NCI-H1105 treated with DMSO at 0.1 percent for 48 hours (cell line): ENCODE measurements at places on chromosomes 13 and 19.

GRCh38 chr13:59415498-59415897 is 748.2 kb downstream of the DIAPH3 start:
- no peak for DNase-seq

DNA sequence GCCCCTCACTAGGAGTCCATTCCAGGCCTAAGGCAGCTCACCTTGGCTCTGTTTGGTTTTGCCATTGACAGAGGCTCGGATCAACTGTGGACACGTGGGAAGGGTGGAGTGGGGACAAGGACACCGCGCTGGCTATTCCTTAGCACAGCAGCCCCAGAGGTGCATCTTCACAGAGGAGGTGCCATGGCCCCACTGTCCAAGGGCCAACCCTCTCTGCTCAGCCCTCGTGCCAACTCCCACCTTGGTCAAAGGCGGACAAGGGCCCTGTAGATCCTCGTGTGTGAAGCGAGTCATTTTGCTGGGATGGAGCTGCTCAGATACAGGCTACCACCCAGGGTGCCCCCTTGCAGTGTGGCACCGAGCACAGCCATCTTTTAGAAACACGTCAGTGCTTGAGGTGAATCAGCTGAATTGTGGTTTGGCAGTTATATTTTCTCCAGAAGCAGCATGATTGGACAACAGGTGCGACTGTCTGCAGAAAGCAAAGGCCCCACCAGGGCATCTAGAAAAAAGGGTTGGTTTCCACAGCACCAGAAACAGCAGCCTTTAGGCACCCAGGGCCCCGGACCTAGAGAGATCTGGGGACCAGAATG is 192.1 kb upstream of the GPR12 start:
- DNase-seq = no peak

DNA sequence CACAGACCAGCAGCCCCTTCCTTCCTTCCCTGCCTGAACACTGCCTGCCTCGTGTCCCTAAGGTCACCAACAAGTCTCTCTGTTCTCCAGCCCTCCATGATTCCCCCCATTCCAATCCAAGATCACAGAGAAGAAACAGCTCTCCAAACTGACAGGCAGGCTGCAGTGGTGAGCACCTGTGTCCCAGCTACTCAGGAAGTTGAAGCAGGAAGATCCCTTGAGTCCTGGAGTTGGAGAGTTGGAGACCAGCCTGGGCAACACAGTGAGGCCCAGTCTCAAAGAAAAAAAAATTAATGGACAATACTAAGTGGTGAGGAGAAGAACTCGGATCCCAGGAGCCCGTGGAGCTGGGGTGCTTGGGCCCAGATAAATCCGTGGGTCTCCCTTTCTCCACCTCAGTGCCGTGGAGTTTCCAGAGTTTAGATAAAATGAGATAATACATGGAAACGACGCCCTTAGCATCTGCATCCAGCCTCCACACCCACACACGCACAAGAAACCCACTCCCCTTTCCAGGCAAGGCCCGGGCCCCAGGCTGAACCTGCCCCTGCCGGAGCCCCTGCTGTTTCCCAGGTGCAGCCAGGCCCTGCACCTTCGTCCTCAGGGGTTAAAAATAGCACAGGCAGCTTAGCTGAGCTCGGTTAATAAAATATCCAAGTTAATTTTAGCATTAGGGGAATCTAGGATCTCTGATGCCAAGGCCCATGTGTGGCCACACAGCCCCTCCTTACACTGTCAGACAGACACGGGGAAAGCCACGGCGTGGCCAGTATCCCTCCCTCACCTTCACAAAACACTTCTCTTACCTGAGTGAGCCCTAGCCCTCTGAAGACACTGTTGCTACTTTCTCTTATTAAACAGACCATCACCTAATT is 4.7 kb downstream of the RASA3 start:
- DNase-seq = no peak

- DNase-seq = no peak
These were observed 71.3 kb downstream of the SLC7A1 start for GRCh38 chr13:29524176-29524575.

GRCh38 chr19:17243211-17243829 is 2.4 kb downstream of the NR2F6 start:
- no peak for DNase-seq

DNA sequence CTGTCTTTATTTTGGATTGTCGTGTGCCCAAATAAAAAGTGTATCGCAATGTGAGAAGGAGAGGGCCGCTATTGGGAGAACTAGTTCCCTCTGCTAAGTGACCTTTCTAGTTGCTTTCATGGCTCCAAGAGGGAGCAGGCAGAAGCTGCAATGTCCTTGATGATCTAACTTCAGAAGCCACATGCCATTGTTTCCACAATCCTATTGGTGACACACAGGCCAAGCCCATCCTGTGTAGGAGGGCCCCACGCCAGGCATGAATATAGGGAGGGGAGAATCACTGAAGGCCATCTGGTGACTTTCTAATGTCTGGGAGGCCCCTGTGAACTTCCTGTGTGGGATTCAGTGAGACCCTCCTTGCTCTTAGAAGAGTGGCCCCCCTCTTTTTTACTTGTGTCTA is 47.8 kb upstream of the KPNA3 start:
- no peak for DNase-seq

DNA sequence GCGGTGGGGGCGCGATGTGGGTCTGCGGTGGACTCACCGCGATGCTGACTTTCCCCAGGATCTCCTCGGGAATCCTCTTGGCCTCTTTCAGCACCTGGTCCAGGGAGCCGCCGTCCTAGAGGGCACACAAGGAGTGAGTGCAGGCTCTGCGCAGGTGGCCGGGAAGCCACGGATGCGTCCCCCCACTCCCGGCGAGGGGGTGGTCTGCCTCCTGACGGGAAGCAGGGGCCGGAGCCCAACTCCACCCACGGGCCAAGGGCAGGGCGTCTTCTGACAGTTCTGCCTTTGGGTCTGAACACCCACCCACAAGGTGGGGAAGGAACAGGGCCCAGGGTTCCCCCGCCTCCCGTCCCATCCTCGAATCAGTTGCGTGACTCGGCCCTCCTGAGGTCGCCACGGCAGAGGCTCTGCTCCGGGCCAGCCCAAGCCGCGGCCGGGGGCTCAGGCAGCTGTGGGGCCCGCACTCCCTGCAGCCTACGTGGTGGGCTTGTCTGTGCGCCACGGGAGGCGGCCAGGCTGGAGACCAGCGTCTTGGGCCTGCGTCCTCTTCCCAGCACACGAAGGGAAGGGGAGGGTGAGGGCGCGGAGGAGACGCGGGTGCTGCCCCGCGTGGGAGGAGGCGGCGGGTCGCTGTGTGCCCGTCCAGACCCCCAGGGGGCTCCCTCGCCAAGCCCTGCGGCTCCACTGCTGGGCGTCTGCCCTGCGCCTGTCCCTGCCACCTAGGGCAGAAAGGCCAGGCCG is 21.4 kb downstream of the MAP2K2 start:
- no peak for DNase-seq

GRCh38 chr19:12757544-12758274 is 6.1 kb downstream of the BEST2 start:
- peak; percentile 64 for DNase-seq

GRCh38 chr19:53881482-53882390 is at the start of gene PRKCG:
TSS of gene PRKCG (plus strand) at chr19:53882197. CDS start at chr19:53882495, 298 bp downstream.
- peak; percentile 21 for DNase-seq

- DNase-seq = no peak
These were observed 283.1 kb downstream of the MTUS2 start for GRCh38 chr13:29103065-29103800.

DNA sequence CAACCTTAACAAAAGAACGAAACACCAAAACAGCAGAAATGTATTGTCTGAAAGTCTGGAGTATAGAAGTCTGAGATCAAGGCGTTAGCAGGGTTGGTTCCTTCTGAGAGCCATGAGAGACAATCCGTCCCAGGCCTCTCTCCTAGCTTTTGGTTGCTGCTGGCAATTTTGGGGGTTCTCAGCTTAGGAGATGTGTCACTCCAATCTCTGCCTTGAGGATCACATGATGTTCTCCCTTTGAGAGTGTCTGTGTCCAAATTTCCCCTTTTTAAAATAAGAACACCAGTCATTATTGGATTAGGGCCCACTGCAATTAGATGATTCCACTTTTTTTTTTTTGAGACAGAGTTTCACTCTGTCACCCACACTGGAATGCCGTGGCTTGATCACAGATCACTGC is 10.1 kb downstream of the KCNN1 start:
- no peak for DNase-seq

DNA sequence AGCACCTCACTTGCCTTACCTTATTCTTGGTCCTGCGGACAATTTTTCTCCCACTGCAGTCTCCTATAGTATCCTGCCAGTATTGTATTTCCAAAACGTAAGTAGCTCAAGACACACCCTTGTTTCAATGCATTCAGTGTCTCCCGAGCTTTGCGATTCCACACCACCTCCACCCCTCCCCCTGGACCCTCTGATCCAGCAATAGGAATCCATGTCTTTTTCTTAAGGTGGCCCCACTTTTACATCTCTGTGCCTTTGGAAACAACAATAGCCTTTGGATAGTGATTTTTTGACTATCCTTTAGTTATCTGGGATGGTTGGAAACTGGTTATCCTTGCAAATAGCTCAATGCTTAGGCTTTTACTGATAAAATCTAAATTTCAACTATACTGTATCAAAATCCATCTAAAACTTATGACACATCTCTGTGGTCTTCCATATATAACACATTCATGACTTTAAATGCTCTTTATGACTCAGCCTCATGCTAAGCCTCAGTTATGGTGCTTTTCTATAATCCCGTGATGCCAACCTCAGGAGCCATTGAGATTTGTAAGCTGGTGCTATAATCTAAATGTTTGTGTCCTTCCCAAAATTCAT is 27.1 kb downstream of the FAM216B start:
- DNase-seq = no peak

DNA sequence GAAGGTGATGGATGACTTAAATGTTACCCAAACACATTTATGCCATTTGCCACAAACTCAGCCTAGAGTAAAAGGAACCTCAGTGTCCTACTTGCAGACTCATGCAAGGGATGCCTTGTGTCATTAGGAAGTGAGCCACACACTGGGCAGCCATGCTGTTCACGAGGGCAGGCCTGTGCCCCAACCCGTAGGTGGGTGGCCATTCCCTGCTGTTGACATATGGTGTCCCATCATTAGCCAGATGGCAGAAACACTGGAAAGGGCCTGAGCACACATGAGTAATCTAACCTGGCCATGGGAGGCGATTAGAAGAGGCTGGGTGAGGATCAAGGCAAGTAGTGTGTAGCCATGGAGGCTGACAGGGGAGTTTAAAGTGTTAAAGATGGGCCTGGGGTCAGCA is 9.7 kb upstream of the LRCH1 start:
- DNase-seq = no peak

GRCh38 chr13:60696602-60697001 is 299.6 kb downstream of the TDRD3 start:
- DNase-seq = no peak

GRCh38 chr13:23898101-23898500 is 799 bp upstream of the C1QTNF9B start:
- DNase-seq = no peak

- no peak for DNase-seq
These were observed 133.8 kb downstream of the MRPL57 start for GRCh38 chr13:21310220-21310619.

GRCh38 chr13:49975826-49976225 is 21.0 kb upstream of the TRIM13 start:
- no peak for DNase-seq

DNA sequence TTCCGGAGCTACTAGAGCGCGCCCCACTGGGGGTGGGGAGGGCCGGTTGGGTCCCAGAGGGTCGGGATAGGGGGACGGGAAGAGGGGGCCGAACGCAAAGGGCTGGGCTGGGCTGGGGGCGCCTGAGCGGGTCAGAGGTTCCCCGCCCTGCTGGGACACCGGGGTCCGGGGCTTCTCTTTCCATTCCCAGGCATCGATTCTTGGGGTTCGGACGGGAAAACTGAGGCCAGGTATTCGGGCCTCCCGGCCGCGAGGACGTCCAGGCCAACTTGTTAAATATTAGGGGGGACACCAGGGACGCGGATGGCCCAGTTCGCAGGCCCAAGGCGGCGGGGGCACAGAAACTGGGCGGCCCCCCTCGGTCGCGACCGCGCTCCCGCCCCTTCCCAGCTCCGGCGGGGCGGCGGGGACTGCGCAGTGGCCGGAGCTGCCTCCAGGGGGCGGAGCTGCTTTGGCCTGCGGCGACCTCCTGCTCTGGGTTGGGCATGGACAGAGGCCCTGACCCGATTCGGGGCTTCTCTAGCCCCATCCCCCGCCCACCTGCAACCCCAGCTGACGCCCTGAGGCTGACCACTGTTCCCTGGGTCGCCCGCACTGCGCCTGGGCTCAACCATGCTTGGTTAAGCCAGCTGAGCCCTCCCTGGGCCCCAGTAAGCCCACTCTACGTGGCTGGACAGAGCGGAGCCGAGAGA is 1.2 kb upstream of the KLF16 start:
- no peak for DNase-seq

DNA sequence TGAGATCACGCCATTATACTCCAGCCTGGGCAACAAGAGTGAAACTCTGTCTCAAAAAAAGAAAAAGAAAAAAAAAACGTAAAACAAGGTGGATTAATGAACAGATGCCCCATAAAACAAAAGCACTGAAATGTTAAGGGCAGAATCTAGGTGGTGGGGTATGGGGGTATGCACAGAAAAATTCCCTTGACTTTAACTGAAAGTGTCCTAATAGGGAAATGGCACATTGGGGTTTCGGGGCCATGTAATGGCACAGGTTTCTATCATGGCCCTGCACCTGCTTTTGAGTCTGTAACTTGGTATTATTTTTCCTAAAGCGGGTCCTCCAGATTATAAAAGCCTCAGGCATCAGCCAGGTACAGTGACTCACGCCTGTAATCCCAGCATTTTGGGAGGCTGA is 16.2 kb downstream of the NOP53 start:
- DNase-seq = no peak

- no peak for DNase-seq
These were observed 15.4 kb downstream of the LILRA1 start for GRCh38 chr19:54608792-54609191.

DNA sequence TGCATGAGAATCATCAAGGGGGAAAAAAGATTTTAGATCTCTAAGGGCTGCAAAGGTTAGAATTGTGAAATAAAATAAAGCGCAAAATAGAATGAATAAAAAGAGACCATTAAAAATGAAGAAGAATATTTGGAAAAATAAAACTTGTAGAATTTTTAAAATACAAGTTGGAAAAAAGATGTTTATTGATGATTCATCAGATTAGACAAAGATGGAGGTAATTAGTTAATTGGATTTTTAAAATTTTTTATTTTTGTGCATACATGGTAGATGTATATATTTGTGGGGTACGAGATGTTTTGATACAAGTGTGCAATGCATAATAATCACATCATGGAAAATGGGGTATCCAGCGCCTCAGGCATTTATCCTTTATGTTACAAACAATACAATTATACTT is 143.3 kb downstream of the MAB21L1 start:
- DNase-seq = no peak

DNA sequence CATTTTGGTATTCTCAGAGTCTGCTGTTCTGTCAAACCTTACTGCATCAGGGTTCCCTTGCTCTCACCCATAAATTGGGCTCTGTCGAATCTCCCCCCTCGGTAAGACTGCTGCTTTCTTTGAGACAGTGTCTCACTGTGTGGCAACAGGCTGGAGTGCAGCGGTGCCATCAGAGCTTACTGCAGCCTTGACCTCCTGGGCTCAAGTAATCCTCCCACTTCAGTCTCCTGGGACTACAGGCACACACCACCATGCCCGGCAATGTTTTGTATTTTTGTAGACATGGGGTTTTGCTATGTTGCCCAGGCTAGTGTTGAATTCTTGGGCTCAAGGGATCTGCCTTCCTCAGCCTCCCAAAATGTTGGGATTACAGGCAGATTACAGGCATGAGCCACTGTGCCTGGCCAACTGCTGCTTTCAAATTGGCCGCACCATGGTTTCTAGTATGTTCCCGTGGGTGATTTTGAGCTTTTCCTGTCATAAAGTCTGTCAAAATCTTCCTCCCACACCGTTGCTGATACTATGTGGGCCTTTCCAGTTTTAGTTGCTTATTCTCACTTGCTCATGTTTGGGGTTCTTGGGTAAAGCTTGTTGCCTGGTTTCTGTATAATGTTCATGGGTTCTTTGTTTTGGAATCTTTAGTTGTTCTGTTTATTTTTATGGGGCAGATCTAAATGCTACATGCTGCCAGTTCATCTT is 10.6 kb downstream of the RFC3 start:
- DNase-seq = no peak
